ENCODE measurements at places on chromosomes 5 and 9.
A peak's percentile ranks its signal among the peaks of the same experiment; 100 is the strongest.

GRCh38 chr5:41831155-41831554 lies 39.1 kb downstream of the OXCT1 start:
- no peak for DNase-seq

- DNase-seq: no peak
These were observed 138.3 kb downstream of the BASP1 start for GRCh38 chr5:17355586-17356346.

- DNase-seq: peak; percentile 46
These were observed 493.1 kb downstream of the ZNF608 start for GRCh38 chr5:124253203-124253810.

- DNase-seq: no peak
These were observed 49.5 kb downstream of the NR3C1 start for GRCh38 chr5:143354025-143354424.

- DNase-seq: no peak
These were observed 48.1 kb downstream of the ZNF622 start for GRCh38 chr5:16417398-16418074.
